ENCODE measurements at places on chromosomes 13 and 19.

DNA sequence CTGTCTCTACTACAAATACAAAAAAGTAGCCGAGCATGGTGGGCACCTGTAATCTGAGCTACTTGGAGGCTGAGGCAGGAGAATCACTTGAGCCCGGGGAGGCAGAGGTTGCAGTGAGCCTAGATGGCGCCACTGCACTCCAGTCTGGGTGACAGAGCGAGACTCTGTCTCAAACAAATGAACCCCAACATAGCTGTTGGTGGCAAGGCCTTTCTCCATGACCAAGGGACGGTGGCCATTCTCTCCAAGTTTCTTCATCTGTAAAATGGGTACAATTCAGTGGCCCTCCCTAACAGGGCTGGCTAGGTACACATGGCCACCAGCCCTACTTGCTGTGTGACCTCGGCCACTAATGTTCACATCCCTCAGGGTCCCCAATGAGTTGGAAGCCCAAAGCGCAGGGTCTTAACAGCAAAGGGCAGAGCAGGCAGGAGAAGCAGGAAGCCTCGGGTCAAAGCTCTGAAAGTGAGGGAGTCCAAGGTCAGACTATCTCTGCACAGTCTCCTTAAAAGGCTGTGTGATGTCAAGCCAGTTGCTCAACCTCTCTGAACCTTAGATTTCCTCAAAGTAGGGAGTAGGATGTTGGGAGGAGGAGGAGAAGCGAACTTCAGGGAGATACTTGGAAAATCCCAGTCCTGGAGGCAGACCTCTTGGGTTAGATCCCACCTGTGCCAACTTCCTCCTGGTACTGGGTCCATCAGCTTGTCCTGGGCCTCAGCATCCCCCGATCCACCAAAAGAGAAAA is 2.7 kb downstream of the JUND start:
- DNase-seq: no peak

GRCh38 chr13:27174766-27175455 is 3.3 kb upstream of the USP12 start:
- no peak for DNase-seq

DNA sequence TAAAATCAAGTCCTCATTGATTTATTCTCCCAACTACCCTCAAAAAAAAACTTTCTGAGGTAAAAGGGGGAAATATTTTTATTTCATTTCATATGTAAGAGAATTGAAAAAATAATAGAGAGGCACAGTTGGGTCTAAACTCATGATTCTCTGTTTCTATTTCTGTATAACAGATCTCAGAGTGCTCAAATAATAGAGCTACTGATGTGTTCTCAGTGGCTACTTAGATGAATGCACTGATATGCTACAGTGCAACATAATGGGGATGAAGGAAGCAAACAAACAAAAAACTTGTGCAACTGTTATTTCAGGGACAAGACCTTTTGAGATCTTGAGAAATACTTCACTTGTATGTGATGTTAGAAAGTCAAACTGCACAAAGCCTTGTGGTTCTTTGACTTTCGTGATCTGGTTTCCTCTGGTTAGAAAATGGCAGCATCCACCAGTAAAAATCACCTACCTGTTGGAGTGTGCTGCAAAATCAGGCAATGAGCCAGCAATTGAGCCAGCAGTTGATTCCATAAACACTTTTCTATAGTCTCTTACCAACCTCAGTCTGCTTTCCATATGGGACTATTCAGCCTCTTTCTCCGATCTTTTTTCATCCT is 9.7 kb upstream of the DACH1 start:
- no peak for DNase-seq

DNA sequence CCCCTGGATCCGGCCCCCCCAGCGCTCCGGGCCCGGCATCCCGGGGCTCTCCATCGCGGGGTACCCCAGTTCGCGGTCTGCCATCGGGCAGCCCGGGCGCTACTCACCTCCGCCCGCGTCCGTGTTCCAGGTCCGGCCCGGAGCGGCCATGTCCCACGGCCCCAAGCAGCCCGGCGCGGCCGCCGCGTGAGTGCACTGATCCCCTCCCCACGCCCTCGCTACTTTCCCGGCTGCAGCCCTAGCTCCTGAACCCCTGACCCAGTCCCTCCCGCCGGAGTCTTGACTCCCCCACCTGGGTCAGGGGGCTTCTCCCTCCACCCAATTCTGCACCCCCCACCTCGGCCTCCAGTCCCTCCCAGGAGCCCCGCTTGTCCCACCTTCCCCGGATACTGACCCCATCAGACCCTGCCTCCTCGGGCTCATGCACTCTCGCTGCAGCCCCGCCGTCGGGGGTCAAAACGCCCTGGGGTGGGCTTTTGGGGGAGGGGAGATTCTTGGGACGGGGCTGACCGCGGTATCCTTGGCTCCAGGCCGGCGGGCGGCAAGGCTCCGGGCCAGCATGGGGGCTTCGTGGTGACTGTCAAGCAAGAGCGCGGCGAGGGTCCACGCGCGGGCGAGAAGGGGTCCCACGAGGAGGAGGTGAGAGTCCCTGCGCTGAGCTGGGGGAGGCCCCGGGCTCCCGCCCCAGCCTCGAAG is 566 bp downstream of the HMG20B start:
- no peak for DNase-seq

DNA sequence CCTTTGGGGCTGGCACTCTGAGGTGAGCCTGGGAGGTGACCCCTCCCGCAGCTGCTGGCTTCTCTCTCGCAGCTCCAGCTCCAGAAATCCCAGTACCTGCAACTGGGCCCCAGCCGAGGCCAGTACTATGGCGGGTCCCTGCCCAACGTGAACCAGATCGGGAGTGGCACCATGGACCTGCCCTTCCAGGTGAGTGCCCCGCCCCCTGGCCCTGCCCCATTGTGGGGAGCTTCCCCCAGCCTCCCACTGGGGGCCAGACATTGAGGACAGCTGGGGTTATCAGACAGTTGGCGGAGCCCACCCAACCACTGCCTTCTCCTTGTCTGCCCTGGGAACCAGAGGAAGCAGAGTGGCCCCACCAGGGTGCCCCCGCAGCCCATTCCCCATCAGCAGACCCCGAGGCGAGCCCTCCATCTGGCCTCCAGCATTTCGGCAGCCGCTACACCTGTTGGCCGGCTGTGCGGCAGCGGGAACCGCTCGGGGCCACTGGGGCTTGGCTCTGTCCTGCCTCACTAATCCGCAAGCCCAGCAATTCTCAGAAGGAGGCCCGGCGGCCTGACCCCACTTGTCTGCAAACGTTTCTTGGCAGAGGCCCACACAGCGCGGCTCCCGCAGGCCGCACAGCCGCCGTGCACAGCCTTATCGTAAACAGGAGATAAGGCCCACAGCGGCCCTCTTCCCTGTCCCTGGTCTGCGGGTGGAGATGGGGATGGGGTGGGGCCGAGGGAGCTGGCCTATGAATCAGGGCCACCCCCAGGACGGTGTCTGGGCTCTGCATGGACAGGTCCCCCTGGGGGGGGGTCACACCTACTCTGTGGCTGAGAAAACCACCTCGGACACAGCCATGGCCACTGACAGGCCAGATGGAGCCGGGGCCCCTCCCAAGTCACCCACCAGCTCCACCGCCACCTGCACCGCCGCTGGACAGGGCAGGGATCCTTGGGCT is 48.0 kb downstream of the COMP start:
- DNase-seq: no peak

DNA sequence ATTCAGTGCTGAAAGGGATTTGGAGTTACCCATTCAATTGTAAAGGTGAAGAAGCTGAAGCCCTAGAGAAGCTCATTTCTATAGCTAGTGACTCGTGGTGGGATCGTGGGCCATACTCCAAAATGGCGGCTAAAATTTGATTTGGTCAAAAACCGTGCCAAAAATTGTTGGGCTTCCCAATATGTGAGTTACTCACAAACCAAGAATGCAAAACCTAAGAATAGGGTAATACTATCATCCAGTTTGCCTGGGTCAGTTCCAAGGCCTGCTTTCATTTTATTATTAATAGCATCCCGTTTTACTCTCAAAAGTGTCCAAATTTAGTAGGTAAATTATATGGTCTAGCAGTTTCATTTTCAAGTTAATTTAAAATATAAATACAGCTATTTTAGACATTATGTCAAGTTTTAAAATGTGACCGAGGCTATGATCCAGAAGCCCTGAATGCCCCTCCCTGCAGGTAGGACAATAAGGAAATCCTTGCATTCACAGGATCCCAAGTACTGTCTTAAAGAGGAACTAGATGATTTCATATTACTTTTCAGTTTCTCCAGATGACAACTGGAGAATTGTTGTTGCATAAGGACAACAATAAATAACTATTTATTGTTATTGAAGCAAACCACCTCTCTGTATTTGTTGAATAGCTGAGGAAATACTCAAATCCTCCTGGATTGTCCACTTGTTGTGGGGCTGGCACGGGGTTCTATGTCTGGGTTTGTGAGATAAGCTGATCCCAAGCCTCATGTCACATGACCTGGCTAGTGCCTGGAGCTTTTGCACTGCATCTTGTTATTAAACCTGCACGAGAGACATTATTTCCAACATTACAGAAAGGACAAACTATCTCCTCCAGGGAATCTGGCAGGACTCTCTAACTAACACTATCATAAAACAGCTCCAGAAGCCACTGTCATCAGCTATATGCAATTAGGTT is 11.6 kb upstream of the RAP2A start:
- no peak for DNase-seq

DNA sequence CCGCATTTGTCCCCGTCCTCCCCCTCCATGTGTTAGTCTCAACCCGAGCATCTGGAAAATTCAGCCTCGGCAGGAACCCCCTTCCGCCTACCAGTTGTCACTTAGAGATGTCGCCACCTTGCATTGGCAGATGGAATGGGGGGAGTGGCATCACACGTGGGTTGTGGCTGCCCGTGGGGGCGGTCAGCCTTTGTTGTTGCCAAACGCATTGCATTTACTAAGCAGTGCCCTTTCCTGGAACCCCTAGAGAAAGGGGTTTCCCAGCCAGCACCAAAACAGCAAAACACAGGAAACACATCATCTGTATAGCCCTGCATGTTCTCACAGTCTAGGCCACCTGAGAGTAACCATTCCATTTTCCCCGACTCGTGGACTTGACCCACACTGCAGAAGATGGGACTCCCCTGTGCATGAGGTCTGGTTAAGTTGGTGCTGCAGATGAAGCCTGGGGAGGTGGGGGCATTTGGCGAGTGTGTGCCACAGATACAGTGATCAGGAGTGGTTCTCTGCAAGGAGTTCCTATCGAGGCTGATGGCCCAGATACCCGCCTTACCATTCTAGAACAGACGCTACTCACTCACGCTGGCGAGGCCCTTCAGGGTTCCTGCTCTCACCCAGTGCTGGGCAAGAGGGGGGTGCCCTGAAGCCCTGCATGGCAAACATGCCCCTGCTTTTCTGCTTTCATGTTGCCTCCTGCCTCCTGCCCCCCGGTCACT is 38.3 kb downstream of the TMED1 start:
- DNase-seq: no peak

DNA sequence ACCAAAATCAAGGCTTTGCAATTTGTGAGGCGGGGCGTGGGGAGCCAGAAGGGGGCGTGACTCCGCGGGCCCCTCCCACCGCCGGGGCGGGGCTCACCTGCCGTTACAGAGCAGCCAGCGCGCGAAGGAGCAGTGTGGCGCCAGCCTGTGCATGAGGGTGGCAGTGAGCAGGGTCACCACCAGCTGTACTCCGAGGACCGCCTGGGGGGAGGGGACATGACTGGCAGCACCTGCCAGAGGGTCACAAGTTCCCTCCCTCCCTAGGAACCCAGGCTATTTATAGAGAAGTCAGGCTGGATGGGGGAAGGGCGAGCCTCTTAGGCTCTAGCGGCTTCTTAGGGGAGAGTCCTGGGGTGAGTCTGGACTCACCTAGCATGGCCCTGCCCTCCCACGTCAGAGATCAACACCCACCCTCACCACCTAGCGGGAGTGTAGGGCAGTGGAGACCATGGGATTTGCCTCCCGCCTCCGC is 3.6 kb downstream of the TMEM161A start:
- DNase-seq: no peak

- DNase-seq: peak; percentile 92
Measured at GRCh38 chr19:18464646-18465045, 26.7 kb upstream of the ISYNA1 start.

GRCh38 chr19:4911314-4911713 is 2.0 kb downstream of the UHRF1 start:
- DNase-seq: no peak

GRCh38 chr19:41876847-41877832 is at the start of gene CD79A:
CD79A (plus strand) TSS chr19:41877279; CDS start chr19:41877305, 26 bp downstream.
- no peak for DNase-seq

- no peak for DNase-seq
Measured at GRCh38 chr19:58085348-58085875, 12.6 kb downstream of the ZSCAN18 start.

DNA sequence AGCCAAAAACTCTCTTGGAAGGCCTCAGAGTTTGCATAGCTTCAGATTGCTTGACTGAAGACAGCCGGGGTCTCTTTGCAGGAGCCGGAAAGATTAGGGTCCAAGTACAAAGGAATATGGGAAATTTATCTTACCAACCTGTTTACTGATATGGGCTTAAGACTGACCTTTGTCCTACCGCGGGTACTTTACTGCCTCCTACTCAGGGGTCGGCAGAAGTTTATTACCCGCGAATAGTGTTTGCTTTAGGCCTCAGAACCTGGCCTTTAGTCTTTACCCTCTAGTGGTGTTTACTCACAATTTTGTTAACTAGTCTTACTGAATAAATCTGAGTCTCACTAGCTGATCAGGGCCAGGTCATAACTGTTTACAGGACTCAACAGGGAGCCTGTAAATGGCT is 765.4 kb upstream of the SPRY2 start:
- no peak for DNase-seq

DNA sequence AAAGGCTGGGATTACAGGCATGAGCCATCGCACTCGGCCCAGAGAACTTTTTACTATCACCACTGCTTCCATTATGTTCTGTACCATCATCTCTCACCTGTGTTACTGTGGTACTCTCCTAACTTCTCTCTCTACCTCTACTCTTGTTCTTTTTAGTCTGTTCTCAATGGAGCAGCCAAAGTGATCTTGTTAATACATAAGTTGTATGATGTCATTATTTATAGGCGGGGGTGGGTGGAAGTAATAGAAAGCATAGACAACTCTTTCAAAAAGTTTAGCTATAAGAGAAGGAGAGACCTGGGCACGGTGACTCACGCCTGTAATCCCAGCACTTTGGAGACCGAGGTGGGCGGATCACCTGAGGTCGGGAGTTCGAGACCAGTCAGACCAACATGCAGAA is 3.0 kb downstream of the ZNF570 start:
- no peak for DNase-seq

DNA sequence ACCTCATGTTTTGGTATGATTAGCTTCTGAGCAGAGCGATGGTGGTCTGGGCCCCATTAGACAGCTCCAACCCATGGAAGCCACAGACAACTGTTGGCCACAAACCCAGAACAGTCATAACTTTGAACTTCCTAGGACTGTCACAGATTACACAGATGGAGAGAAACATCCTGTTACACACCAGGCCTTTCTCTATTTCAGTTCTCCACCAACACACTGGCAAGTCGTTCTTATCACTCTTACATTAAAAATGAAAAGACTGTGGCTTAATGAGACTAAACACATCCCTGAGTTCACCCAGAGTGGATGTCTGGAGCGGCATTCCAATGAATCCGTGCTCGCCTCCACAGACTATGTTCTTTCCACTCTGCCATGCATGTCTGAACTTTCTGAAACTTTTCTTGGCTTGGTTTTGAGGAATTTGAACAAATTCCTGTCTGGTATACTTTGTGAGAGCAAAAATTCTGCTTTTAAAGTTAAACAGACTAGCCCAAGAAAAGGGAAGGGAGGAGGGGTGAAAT is 109.1 kb downstream of the NALCN start:
- DNase-seq: no peak

Data from posterior vena cava (tissue), 2 donors.